Stimulated activated CD8-positive, alpha-beta memory T cell treated with anti-CD3 and anti-CD28 coated beads, Interleukin-15, amount 100 ng/mL, for 48 hours (primary cell): ENCODE measurements at places on chromosomes 5 and 9.

- DNase-seq, result no peak
Measured at GRCh38 chr9:117744369-117744768, 40.2 kb downstream of the TLR4 start.

GRCh38 chr5:163369776-163370385, 67.5 kb upstream of the CCNG1 start:
- DNase-seq, result no peak

DNA sequence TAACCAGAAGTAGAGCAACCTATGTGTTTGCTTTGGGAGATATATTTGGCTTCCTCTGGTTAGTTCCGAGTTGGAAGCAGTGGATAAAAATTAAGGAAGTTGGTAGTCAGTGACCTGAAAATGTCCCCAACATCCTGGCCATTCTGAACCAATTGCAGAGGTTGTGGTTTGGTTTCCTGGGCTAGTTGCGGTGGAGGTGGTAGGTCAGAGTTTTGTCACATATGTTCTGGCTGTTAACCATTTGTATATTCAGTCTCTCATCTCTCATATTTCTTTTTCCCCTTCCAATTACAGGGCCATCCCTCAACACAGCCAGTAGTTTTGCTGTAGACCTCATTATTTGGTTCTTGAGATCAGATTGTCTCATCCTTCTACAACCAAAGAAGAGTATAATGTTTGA, 1026.9 kb downstream of the PTPRD start:
- no peak for DNase-seq

DNA sequence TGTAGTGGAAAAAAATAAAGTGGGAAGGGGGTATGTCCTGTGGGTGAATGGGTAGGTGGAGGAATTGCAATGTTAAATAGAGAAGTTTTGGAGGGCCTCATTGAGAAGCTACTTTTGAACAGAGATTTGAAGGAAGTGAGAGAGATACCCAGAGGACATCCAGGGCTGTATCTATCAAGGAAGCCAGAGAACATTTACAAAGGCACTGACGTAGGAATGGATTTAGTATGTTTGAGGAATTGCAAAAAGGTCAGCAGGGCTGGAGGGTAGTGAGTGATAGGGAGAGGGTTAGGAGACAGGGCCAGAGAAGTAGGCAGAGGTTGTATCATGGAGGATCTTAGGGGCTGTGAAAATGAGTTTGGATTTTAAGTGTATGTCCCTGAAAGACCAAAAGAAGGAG, 13.9 kb downstream of the PTTG1 start:
- DNase-seq, result no peak

- no peak for DNase-seq
Measured at GRCh38 chr5:139052975-139053374, 145.2 kb downstream of the SIL1 start.

DNA sequence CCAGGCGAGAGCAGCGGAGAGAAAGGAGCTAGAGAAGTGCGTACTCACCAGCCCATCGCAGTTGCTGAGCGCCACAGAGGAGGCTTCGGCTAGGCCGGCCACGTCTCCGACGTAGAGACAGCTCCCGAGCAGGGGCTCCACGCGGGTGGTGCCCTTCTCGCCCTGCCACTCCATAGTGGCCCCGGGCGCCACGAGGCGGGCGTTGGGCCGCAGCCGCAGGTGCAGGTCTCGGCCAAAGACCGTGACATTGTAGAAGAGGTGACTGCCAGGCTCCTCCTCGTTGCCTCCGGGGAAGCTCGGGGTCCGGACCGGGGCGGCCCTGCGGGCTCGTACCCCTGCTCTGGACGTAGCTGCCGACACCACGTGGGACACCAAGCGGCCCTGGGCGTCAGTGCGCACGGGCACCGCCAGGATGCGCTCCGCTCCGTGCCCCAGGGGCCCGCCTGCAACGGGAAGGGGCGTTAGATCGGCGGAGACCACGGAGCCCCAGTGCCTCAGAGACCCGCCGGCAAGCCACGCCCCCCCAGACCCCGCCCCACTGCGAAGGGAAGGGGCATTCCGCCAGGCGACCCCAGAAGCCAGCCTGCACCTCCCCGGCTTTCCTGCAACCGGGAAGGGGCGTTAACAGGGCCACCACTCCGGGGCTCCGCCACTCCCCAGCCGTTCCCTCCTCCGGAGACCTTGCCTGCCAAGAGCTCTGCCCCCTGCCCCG, 1.4 kb downstream of the ADAMTS2 start:
- no peak for DNase-seq

DNA sequence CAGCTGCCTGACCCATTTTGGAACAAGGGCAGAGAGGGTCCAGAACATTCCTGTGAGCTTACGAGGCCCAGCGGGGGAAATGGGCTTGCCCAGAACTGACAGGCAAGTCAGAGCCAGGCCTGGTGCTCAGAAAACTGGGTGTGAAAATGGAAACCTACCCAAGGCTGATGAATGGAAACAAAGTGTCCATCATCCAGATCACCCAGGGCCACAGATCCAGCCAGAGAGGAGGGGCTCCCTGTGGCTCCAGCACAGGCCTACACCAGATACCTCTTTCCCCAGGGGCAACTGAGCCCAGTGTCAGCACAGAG, 3.1 kb downstream of the CLTB start:
- no peak for DNase-seq

DNA sequence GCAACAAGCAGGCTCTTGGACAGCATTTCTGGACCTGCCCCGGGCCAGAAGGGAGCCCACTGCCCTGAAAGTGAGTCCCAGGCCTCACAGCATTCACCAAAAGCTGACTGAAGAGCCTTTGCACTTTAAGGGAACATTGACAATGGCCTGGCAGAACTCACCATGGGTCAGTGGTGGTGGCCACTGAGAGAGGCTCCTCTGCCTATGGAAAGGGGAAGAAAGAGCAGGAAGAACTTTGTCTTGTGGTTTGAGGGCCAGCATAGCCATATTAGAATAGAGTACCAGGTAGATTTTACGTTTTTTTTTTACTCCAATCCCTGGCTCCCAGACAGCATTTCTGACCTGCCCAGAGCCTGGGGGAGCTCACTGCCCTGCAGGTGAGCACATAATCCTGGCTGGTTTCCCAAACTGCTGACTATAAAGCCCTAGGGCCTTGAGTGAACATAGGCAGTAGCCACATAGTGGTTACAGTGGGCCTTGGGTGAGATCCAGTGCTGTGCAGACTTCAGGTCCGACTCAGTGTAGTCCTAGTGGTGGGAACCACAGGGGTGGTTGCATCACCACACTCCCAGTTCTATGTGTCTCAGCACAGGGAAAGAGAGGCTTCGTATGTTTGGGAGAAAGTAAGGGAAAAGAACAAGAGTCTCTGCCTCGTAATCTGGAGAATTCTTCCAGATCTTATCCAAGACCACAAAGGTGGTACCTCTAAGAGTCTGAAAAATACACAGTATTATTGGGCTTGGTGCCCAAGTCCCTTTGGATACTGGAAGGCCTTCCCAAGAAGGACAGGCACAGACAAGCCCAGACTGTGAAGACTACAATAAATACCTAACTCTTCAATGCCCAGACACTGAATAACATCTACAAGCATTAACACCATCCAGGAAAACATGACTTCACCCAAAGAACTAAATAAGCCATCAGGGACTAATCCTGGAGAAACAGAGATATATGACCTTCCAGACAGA, 89.5 kb downstream of the TSSK1B start:
- DNase-seq, result no peak

DNA sequence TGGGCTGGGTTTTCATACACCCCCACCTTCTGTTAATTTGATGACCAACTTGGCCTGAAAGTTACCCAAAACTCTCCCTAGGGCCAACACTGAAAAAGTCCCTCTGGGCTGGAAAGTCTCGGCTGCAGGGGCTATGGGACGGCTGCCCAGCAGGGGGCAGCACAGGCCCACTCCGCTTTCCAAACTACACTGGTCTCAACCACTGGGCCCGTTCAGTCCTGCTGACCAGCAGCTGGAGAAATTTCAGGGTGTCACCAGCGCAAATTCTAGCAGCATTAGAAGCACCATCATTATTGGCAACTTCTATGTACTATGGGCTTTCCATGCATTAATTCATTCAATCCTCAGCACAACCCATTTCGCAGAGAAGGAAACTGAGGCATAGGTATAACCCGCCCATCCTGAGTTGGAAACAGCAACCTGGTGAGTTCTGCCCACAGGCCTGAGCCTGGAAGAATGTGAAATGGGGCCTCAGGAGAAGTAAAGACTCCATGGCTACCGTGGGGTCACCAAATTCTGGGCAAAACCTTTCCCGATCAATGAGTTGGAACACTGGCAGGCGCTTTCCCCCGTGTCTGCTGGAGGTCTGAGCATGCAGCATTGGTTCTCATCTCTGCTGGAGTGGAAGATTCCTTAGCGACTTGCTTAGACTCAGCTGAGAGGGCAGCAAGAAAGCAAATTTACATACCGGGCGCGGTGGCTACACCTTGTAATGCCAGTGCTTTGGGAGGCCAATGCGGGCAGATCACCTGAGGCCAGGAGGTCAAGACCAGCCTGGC, 9.7 kb downstream of the ORM2 start:
- peak; percentile 24 for DNase-seq

DNA sequence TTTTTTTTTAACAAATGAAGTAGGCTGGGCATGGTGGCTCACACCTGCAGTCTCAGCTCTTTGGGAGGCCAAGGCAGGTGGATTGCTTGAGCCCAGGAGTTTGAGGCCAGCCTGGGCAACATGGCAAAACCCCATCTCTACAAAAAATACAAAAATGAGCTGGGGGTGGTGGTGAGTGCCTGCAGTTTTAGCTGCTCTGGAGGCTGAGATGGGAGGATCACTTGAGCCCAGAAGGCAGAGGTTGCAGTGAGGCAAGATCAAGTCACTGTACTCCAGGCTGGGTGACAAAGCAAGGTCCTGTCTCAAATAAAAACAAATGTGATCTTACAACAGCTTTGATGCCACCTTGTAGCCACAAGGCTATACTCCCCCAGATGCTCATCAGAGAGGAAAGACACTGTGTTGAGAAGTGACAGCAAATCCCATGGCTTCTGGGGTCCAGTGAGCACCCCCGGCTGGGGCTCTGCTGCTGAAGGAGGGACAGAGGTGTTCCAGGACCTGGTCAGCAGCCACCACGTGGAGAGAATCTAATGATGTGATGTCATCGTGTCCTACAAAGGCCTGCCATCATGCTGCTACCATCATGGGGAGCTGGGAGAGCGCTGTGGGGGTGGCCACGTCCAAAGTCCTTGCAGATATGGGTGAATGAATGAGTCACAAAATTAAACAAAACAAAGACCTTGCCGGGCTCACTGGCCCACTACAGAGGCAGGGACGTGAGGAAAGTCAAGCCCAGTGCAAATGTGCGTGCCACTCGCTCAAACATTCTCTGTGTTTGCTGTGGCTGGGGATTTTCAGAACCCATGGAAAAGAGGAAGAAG, 60.7 kb downstream of the PRRT1B start:
- no peak for DNase-seq

DNA sequence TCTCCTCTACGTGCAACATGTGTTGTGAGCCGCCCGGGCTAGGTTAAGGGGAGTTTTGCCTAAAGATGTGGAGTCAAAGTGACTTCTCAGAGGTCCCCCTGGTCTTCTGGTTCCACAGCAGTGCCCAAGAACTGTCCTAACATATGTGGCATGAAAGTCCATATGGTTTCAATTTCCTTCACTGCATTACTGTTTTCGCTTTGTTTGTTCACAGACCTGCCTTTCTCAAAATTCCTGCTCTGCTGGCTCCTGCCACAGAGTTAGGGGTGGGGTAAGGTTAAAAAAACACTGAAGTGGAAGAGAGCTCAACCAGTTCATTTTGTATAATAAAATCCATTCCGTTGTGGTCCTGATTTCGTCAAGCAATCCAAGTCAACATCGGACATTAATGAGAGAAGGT, 289.4 kb downstream of the DMAC1 start:
- DNase-seq, result no peak

- no peak for DNase-seq
Measured at GRCh38 chr9:109052416-109052815, 39.1 kb upstream of the CTNNAL1 start.

- no peak for DNase-seq
Measured at GRCh38 chr9:134832471-134832870, 48.1 kb upstream of the FCN2 start.
